A549 (cell line): ENCODE measurements at places on chromosomes 3 and 15. TPM values are rescaled to one million over a fixed set of nuclear protein-coding genes. Genes with fewer than 3 reads are reported as not detected.

The SYNM gene
- polyA plus RNA-seq: 34.1 to 37.7 TPM (median 34.2 TPM) in 3 replicates

DNA sequence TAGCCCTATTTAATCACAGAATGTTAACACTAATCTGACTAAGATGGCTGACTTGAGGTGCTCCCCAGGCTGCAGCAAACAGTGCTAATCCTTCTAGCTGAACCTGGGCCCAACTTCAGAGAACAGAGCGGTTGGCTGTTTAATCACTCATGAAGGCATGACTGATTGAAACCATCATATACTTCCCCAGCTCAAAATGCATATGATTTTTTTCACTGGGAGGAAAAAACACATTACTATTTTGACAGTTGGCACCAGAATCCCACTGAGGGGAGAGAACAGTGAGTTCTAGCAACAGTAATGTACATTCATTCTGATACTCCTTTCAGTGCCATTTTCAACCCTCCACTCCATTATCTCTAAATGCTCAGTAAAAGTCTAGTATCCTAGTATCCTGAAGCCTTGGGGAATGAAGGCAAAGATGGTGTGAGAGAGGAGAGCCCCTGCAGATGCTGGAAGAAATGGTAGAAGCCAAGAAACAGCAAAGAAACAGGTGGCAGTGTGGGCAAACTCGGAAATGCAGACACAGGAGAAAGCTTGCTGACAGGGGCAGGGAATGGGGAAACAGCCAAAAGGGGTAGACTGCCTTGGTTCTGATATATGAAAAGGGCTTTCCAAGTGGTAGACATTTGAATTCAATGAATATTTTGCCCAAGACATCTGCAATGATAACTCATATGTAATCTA lies 34.4 kb upstream of the CASR start:
- DNase-seq: no peak

GRCh38 chr15:66560856-66561525 lies 4.8 kb downstream of the LCTL start:
- no peak for DNase-seq

The PPARG gene
- polyA plus RNA-seq: 34.6 to 38.9 TPM (median 35.2 TPM) in 3 replicates

DNA sequence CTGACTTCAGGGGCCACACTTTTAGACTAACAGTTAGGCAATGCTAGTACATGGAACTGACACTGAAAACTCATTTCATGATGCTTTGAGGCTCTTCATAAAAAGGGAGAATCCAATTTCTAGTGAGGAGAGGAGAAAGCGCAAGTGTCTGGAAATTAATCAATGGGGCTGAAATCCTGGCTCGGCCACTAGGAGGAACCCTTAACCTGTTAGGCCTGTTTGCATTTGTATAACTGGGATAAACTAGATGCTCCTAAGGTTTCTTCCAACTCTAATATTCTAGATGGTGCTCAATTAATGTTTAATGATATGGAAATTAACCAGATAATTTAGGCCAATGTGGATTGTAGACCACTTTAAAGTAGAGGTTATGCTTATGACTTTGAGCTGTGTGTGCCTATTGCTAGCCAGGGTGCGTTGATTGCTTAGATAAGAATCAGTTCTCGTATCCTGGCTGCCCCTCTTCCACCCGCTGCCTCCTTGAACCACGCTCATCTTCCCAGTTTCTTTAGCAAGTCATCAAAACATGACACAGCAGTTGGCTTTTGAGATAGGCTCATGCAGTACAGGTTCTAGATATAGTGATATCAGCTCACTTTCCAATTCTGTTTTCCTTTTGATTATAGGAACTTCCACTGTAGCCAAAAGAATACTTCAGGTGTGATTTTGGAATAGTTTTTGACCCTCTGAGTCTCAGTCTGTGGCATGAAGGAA lies 16.8 kb upstream of the CRBN start:
- peak; percentile 13 for DNase-seq
